ENCODE measurements at places on chromosomes 16 and 17.

GRCh38 chr16:35750701-35751104 lies 2291.3 kb downstream of the TP53TG3F start:
- no peak for DNase-seq

DNA sequence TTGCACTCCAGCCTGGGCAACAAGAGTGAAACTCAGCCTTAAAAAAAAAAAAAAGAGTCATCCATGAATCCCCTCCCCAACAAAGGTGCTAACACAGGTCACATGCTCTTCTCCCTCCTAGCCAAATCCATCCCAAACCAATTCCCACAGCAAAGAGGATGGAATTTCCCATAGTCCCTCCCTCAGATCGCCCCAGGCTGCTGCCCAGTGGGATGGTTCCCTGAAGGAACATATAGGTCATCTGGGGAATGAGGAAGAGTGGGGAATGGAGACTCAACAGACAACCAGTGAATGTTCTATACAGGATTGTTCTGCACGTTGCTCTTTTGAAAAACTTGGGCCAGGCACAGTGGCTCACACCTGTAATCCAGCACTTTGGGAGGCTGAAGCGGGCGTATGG lies 18.2 kb downstream of the LGALS3BP start:
- no peak for DNase-seq

GRCh38 chr17:31433091-31433790 lies 41.8 kb downstream of the RAB11FIP4 start:
- DNase-seq: peak; percentile 65

GRCh38 chr17:63774969-63775265 lies 947 bp downstream of the DDX42 start:
- DNase-seq: peak; percentile 22

GRCh38 chr17:36889770-36890349 lies 47.4 kb upstream of the LHX1 start:
- DNase-seq: no peak

DNA sequence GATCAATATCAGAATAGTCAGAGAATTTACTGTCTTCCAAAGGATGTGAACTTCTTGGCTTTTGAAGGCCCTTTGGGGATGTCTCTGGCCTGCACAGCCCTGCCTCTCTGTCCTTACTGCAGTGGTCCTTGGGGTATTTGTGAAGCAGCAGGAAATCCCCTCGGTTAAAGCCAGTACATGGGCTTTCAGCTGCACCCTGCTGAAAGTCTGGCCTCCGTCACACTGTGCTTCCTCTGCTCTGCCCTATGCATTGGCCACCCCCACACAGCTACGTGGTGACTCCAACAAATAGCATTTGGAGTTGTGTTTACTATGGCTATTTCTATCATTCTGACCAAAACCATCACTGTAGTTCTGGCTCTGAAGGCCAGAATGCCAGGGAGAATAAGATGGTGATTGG lies 21.2 kb downstream of the SYCE1L start:
- DNase-seq: no peak

DNA sequence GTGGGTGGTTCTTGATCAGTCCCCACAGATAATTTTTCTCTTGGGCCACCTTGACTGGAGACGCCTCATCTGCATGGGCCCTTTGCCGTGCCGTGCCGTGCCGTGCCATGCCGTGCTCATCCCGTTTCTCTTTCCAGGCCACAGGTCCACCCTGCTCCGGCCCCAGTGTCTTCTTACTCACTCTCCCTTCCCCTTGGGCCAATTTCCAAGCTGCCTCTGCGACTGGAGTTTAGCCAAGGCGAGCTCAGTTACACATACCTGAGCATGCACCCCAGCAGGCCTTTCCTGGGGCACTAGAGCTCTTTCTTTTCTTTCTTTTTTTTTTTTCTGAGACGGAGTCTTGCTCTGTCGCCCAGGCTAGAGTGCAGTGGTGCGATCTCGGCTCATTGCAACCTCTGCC lies 40.5 kb upstream of the MGAT5B start:
- DNase-seq: no peak

- peak; percentile 26 for DNase-seq
Observed at GRCh38 chr17:75516619-75517296, 430 bp downstream of the TSEN54 start.

GRCh38 chr17:47615766-47616424 lies 33.8 kb upstream of the KPNB1 start:
- DNase-seq: peak; percentile 68

DNA sequence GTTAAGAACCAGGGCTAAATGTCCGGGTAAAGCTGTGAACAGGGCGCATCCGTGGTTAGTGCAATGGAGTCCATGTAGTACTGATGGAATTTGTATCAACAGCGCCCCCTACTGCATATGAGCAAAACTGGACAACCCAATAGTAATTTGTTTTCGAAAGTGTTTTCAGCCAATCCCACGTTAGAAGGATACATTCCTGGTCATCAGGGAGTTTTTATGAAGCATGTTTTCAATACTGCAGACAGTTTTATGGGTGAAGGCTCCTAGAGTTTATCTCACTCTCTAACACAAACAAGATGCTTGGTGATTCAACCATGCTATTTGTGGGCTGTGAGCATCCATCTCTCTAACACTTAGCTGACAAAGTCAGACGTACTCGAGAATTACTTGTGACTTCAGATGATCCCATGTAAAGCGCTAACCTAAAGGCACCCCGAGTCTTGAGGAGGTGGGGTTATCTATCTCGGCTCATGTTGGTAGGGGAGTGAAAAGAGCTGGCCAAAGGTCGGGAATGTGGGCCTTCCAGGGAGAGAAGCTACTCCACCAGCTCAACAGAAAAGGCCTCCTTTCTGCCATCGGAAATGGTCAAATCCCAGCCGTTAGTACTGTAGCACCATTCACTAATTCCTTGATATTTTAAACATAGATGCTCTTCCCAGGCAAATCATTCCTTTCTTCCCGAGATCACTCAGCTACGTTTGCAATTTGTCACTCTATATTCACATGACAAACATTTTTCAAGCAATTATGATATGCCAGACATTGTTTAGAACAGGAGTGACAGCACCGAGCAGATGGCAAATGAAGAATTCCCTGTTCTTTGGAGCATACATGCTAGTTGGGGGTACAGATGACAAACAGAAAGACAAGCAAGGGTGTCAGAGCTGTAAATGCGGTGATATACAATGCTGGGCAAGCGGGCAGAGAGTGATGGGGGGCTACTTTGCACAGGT lies 46.9 kb upstream of the HNF1B start:
- peak; percentile 65 for DNase-seq

- no peak for DNase-seq
Observed at GRCh38 chr17:3594976-3595375, 14.2 kb downstream of the TRPV1 start.

GRCh38 chr17:78027121-78027520 lies 68.6 kb downstream of the TNRC6C start:
- DNase-seq: no peak

GRCh38 chr16:87080571-87081167 lies 236.5 kb downstream of the C16orf95 start:
- no peak for DNase-seq

DNA sequence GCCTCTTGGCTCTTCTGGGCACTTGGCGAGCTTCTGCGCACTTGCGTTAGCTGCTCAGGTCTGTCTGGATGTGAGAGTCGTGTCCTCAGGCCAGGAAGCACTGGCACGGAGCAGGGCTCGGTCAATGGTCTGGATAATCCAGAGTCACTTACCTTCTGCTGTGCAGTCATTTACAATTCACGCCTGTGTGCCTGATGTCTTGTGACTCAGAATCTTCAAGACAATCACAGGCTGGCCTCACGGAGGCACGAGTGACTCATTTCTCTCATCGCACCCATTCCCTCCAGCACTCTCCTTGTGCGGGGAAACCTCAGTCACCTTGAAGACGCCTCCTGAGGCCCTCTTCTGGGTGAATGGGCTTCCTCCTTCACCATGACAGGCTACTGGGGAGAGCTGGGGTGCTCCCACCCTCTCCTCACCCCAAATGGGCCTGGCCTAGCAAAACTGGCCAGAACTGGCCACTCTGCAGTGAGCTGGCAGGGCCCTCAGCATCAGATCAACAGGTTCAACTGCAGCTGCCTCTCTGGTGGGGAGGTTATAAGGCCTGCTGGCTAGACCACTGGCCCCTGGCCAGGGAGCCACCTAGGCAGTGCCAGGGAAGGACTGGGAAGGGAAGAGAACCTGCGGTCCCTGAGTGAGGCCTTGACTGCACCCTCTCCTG lies 1.9 kb upstream of the CAPN15 start:
- peak; percentile 39 for DNase-seq

GRCh38 chr17:47774331-47774730 lies 41.3 kb downstream of the TBX21 start:
- no peak for DNase-seq

GRCh38 chr16:9095656-9096397 lies 4.4 kb downstream of the HAPSTR1 start:
- no peak for DNase-seq

DNA sequence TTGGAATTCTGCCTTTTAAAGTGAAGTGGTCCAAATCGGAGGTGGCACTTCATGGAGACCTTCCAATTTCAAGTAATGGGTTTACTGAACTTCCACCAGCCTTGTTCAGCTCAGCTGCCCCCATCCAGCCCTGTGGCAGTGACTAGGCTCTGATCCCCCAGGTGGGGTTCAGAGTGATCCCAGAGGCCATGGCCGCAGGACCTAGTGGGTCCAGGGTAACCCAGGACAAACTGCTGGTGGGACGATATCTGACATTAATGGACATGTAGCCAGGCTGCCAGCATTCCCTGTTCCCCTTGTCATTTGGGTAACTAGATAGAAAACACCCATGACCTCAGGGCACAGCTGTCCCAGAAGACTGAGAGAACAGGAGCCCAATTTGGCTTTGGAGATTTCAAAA lies 209.9 kb downstream of the GSG1L start:
- no peak for DNase-seq

GRCh38 chr17:37829592-37830123 lies 84.8 kb upstream of the HNF1B start:
- no peak for DNase-seq

DNA sequence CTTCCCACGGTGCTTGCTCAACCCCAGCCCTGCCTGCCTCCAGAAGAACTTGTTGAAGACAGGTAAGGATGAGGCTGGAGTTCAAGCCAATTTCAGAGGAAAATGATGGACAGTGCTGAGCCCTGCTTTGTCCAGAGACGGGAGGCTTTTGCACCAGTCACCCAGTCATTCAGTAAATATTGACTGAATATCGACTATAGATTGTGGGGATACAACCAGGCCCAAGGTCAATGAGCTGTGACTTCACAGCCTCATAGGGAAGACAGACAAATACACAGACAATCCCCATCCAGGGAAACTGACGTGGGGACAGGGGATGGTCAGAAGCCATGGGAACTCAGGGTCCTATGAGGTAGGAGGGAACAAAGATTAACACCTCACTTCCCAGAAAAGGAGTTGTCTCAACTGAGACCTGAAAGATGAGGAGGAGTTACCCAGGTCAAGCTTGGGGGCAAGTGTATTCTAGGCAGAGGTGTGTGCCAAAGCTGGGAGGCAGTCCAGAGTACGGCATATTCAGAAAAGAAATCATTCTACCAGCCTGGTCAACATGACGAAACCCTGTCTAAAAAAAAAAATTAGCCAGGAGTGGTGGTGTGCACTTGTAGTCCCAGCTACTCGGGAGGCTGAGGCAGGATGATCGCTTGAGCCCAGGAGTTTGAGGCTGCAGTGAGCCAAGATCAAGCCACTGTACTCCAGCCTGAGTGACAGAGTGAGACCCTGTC lies 5.9 kb upstream of the DOC2A start:
- no peak for DNase-seq

DNA sequence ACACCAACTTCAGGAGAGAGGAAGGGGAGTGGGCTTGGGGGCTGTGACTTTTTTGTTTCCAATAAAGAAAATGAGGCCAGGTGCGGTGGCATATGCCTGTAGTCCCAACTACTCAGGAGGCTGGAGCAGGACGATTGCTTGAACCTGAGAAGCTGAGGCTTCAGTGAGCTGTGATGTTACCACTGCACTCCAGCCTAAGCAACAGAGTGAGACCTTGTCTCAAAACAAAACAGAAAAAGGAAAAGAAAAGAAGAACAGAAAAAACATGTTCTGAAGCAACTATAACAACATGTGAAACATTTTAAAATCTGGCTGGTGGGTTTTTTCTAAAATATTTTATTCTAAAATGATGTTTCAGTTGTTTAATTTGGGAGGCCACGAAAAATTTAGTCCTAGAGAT lies 554.0 kb upstream of the ZFHX3 start:
- DNase-seq: no peak

DNA sequence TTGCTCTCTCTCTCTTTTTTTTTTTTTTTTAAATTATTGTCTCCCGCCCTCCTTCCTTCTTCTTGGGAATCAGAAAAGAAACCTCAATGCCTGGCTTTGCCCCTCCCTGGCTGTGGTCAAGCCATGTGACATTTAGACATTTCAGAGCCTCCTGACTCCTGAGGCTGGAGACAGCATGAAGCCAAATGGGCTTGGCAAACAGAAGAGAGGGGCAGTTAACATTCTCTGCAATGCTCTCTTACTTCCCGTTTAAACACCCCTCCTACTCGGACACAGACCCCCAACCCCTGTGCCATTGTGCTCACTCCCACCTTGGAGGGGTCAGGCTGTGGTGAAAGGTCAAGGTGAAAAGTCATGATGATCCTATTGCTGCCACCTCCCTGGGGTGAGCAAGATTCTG lies 14.7 kb upstream of the MEOX1 start:
- no peak for DNase-seq

- no peak for DNase-seq
Observed at GRCh38 chr17:46766493-46767491, 51.7 kb downstream of the WNT3 start.

GRCh38 chr16:87961623-87962022 lies 10.4 kb downstream of the BANP start:
- DNase-seq: no peak

- DNase-seq: no peak
Observed at GRCh38 chr17:62824290-62825131, 16.4 kb upstream of the MARCHF10 start.

GRCh38 chr16:1757714-1758461 lies 13.5 kb downstream of the NME3 start:
- no peak for DNase-seq
